ENCODE measurements at places on chromosomes 1 and 21.

- DNase-seq = no peak
These were observed 24.9 kb upstream of the KIRREL1 start for GRCh38 chr1:157968508-157968907.

DNA sequence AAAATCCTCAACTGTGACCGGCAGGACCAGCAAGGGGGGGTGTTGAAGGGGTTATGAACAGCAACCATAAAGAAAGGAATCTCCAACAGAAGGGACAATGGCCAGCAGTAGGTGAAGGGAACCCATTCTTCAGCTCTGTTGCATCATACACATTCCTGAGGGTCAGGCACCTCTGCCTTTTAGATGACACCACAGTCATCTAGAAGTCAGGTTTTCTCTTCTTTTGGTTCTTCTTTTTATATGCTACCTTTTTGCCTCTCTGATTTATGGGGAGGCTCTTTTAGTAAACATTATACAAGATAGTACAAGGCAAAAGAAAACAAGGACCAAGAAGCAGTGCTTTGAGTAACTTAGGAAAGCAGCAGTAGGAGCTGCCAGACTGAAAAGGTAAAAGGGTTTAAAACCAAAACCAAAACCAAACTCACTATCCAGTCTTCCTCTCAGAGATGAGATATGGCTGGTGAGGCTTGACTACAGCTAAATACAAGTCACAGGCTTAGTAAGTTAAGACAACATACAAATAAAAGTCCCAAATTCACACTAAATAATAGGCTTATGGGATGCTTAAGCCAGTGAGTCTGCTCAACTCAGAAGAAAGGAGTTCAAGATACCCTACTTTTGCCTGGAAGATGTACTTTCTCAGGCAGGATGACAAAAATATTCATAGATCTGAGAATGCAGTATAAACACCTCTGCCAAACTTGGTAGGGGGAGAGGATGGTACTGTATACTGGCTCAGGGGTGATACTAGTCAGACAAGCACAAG is 4.1 kb downstream of the TEX38 start:
- peak; percentile 37 for DNase-seq

DNA sequence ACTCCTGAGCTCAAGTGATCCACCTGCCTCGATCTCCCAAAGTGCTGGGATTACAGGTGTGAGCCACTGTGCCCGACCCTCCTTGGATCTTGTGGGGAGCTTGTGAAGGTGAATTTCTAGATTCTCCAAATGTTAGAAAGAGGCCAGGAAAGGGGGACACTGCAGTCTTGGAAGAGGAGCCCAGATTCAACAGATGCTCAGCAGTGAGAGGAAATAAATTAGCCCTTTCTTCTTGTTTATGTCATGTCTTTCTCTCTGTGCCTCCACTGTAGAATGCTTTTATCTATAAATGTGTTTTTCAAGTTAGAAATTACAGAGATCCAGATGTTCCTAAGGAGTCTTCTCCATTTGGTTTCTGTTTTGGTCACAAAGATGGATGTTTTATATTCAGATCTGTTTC is 346.6 kb upstream of the KAZN start:
- DNase-seq = no peak

- peak; percentile 84 for DNase-seq
These were observed 757 bp upstream of the NRIP1 start for GRCh38 chr21:15065392-15066122.

- DNase-seq = peak; percentile 81
These were observed at the start of gene MAN1A2 for GRCh38 chr1:117367046-117368025. TSS of gene MAN1A2 (plus strand) at chr1:117367449. CDS start at chr1:117368184, 735 bp downstream.

DNA sequence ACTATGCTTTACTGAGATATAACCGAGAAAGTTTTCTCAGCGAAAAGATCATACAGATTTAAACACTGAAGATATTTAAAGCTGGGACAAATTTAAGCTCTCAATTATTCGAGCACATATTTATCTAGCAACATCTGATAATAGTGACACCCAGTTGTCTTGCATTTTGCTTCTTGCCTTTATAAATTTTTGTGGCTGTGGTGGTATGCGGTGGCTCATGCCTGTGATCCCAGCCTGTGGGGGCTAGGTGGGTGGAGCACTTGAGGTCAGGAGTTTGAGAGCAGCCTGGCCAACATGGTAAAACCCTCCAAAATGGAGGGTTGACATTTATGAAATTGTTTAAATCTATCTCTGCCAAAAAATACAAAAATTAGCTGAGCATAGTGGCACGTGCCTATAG is 312.2 kb downstream of the SPATA17 start:
- DNase-seq = no peak

DNA sequence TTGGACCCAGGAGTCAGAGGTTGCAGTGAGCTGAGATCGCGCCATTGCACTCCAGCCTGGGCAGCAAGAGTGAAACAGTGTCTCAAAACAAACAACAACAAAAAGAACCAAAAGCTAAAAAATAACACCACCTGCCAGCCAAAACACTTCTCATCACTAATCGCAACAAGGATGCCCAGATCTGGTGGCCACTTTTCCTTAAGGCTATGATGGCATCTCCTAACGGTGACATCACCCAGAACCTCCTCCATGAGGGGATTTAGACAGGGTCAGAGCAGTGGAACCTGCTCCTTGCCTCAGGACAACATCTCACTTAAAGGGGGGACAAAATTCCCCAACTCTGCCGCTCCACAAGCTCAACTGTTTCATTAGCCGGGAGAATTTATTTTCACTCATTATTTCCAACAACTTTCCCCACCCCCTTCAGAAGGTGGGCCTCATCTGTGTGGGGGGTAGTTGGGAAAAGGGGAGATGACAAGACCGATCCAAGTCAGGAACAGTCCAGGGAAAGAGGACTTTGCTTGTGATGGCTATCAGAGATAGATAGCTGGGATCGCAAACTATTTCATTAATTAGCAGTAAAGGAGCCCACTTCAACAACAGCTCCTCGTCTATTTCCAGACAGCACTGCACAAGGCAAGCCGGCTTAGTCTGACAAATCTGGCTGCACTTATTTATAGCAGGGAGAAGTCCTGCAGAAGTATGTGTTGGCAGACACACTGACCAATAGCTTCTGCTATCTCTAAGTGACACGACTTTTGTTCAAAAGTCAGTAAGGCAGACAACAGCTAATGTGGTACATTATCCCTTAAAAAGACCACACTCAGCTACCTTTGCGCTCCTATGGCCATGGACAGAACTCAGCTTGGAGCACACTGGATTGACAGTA is 2.6 kb downstream of the PABPC4 start:
- no peak for DNase-seq

GRCh38 chr1:70720109-70720508 is 309.0 kb downstream of the CTH start:
- no peak for DNase-seq

- peak; percentile 75 for DNase-seq
These were observed 13.2 kb upstream of the HMGCL start for GRCh38 chr1:23838401-23838866.

DNA sequence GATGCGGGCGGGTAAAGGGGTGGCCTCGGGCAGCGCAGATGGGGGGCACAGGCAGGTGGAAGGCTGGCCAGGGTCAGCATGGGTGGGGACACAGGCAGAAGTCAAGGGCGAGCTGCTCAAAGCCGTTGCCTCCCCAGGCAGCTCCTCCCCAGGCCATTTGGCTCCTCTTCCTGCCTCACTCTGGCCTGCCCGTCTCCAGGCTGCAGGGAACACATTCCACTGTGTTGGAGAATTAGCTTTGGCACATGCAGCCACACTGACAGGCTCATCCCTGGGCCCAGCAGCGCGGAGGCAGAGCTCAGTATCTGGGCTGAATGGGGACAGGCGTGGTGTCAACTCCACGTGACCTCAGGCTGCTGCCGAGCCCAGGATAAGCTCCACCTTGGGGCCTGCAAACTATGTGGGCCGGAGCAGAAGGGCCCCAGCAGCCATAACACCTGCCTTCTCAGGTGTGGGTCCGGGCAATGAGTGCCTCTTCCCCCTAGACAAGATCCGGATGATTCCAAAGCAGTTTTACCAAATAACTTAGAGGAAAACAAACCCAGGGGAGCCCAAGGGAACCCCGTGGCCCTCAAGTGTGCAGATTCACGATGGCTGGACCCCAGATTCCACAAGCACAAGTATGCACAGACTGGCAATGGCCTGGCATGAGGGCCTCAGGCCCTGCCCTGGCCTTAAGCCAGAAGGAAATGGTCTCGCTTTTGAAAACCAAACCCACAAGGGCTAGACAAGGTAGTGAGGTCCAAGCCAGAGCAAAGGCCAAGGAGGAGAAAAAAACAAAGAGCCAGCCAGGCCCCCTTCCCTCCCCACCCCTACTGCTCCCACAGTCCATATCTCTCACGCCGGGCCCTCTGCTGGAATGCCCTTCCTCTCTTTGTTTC is 40.2 kb downstream of the HSPG2 start:
- DNase-seq = no peak

DNA sequence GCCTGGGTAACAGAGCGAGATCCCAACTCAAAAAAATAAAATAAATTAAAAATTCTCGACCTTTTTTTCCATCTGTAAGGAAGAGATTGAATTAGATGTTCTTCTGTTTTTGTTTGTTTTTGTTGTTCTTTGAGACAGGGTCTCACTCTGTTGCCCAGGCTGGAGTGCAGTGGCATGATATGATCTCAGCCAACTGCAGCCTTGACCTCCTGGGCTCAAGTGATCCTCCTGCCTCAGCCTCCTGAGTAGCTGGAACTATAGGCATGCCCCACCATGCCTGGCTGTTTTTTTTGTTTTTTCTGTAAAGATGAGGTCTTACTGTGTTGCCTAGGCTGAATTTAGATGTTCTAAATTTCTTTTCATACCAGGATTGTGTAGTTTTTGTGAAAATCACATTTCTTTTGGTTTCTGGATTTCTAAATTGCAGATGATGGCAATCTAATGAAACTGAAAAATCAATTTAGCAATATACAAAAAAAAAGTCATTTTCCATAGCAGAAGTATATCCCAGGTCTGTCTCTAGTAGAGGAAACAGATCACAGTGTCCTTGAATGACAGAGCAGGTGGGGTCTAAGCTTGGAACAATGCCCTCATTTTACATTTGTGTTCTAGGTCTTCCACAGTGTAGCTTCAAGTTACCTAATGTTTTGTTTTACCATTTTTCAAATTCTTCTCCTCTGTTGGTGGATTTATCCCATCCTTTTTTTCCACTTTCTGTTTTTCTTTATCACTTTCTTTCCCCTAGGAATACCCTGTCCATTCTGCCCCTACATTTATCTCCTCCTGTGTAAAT is 20.3 kb downstream of the ZYG11A start:
- DNase-seq = no peak

DNA sequence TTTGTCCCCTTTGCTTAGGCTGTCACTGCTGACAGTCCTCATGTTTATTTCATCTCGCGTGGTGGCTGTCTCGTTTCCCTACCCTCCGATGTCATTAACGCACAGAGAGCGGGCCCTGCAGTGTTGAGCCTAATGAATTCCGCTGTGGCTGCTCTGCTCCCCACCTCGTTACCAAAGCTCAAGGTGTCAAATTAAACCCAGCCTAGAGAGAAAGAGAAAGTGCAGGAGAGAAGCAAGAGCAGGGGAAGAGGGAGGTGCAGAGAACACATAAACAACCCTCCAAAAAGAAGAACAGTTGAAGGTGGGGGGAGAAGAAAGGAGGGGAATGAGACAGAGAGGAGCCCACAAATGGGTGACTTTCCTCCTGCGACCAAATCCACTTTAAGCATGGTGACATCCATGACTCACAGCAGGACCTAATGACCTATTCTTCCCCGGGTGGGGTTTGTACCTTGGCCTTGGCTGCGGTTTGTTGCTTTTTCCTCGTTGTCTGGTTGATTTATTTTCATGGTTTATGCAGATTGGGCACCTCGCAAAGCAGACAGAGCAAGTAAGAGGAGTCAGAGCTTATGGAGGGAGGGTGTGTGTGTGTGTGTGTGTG is 92.5 kb downstream of the PBX1 start:
- DNase-seq = no peak

- DNase-seq = peak; percentile 21
These were observed 76.1 kb upstream of the SLC2A1 start for GRCh38 chr1:43034778-43035177.

DNA sequence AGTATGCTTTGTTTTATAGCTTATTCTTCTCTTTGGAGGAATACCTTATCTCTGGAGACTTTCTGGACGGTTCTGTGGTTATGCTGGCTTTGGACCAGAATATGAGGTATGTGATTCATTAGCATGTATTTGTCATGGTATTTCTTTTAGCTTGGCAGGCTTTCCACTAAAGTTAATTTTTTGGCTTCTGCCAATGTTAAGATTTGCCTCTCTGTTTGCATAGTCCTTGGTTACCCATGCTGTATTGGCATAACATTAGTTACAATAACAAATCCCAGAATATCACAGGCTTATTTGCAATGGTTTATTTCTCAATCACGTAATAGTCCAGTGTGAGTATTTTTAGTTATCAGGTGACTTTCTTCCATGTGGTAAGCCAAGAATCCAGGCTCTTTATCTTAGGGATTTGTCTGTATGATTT is 9.7 kb downstream of the ZMPSTE24 start:
- no peak for DNase-seq

- DNase-seq = no peak
These were observed 42.6 kb upstream of the GPR153 start for GRCh38 chr1:6303397-6304012.

DNA sequence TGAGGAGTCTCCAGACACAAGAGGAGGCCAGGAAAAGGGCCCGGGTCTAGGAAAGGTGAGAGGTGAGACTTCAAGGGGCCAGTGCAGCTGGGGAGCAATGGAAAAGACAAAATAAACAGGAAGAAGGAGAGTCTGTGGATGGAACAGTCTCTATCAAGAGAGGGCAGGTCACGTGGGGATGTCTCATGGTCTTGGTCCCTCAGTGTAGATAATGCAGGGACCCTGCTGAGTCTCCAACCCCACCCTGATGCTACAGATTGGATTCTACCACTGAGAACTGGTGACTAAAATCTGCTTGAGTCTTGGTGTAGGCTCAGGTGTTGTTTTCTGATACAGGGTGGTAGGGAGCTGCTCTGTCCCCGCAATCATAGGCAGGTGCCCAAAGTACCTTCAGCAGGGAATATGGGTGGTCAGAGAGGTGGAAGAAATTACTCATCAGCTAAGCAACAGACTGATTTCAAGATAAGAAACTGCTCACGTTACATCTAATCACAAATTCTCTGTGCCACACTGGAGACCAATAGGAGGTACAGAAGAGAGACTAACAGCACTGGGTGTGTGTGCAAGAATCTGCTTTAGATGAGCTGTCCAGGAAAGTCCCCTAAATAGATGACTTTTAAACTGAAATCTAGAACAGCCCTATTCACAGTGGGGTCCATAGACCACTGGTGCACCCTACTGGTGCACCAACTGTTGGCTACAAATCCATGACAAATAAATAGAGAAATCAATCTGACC is 101.5 kb upstream of the TLR5 start:
- no peak for DNase-seq

All from activated CD4-positive, alpha-beta T cell treated with anti-CD3 and anti-CD28 coated beads, Interleukin-2, amount 10 ng/mL, durations not matched to agents 7 days and 5 days (primary cell).